ENCODE measurements at places on chromosomes 13 and 19.

DNA sequence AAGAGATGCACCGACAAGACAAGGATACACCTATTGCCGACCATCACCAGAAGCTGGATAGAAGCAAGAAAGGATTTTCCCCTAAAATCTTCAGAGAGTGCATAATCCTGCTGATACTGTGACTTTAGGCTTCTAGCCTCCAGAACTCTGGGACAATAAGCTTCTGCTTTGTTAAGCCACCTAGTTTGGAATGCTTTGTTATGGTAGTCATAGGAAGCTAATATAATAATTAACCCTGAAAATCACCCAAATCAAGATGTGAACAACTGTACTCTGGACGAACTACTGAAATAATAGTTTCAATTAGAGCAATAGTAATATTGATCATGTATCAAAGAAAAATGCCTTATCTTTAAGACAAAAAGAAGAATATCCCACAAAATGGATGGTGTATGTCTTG, 524.6 kb downstream of the EFNB2 start:
- DNase-seq = no peak

GRCh38 chr13:110860983-110861382, 53.9 kb downstream of the ANKRD10 start:
- DNase-seq = no peak

GRCh38 chr19:662207-662961, 630 bp downstream of the RNF126 start:
- DNase-seq = no peak

GRCh38 chr13:79770056-79770455, 289.1 kb downstream of the NDFIP2 start:
- DNase-seq = no peak

GRCh38 chr13:19597523-19597922, 35.9 kb upstream of the MPHOSPH8 start:
- DNase-seq = no peak

DNA sequence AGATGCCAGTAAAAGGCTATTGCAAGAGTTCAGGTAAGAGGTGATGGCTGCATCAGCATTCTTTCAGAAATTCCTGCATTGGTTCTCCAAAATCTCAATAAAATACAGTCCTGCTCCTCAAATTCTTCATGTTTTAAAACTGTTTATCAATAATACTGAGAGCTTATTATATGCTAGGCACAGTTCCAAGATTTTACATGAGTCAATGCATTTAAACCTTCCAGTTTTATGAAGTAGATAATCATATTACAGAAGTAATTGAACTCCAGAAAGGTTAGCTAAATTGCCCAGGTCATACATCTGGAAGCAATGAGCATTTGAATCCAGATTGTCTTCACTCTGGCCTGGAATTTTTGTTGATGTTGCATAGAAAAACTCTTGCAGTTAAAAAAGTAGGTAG, 282.9 kb upstream of the SLITRK6 start:
- DNase-seq = no peak

GRCh38 chr19:46911456-46911855, 50.7 kb downstream of the ARHGAP35 start:
- no peak for DNase-seq

Data from NCI-H1436 treated with DMSO at 0.1 percent for 48 hours (cell line).